ENCODE measurements at places on chromosomes 6 and 20. TPM values are rescaled to one million over a fixed set of nuclear protein-coding genes. Genes with fewer than 3 reads are reported as not detected.

LRRC73 gene
- 0.48 TPM for total RNA-seq

GRCh38 chr20:4383961-4384360 is 337.7 kb upstream of the PRND start:
- H3K27ac ChIP-seq = no peak overlapping the region
- H3K4me3 ChIP-seq = no peak overlapping the region
- peaks cover 48% of the 10 kb centered on the region for H3K27me3 ChIP-seq
- H3K36me3 ChIP-seq = no peaks in the 10 kb centered on the region

- peaks cover 51% of the 10 kb centered on the region for H3K36me3 ChIP-seq
- DNase-seq = no peak
- H3K4me1 ChIP-seq = peaks cover 34% of the 10 kb centered on the region
- no peaks in the 10 kb centered on the region for H3K27me3 ChIP-seq
Measured at GRCh38 chr6:130526466-130526865, 160.6 kb downstream of the TMEM200A start.

- no peak overlapping the region for H3K27ac ChIP-seq
- H3K4me1 ChIP-seq = peaks cover 5% of the 10 kb centered on the region
- H3K36me3 ChIP-seq = no peaks in the 10 kb centered on the region
- no peak overlapping the region for H3K4me3 ChIP-seq
Measured at GRCh38 chr20:12053353-12053752, 135.7 kb downstream of the BTBD3 start.

DNA sequence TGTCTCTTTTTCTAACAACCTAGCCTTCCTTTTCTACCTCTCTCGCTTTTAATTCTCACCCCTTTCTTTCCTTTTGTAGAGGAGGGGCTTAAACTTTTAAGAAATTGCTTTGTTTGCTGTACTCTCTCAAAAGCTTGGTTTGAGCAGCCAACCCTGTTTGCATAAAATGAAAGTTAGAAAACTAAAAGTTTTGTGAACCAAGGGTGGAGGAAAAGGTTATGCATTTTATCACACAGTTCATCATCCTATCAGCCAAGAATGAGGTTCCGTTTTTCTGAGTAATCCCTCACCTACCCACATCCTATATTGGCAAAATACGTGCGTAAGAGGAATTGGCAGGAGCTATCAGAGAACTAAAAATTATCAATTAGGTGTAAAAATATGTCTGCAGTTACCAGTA is 42.8 kb upstream of the LOC128125822 start:
- peaks cover 36% of the 10 kb centered on the region for H3K4me1 ChIP-seq
- peak overlapping the region; percentile 68 for H3K4me3 ChIP-seq
- DNase-seq = peak; percentile 7
- H3K27ac ChIP-seq = peak overlapping the region; percentile 96
- H3K27me3 ChIP-seq = no peaks in the 10 kb centered on the region

- H3K27me3 ChIP-seq = no peaks in the 10 kb centered on the region
- no peaks in the 10 kb centered on the region for H3K36me3 ChIP-seq
- H3K4me3 ChIP-seq = no peak overlapping the region
- H3K4me1 ChIP-seq = no peaks in the 10 kb centered on the region
- no peak for DNase-seq
- H3K27ac ChIP-seq = no peak overlapping the region
Measured at GRCh38 chr6:144123836-144124235, 26.5 kb upstream of the STX11 start.

DNA sequence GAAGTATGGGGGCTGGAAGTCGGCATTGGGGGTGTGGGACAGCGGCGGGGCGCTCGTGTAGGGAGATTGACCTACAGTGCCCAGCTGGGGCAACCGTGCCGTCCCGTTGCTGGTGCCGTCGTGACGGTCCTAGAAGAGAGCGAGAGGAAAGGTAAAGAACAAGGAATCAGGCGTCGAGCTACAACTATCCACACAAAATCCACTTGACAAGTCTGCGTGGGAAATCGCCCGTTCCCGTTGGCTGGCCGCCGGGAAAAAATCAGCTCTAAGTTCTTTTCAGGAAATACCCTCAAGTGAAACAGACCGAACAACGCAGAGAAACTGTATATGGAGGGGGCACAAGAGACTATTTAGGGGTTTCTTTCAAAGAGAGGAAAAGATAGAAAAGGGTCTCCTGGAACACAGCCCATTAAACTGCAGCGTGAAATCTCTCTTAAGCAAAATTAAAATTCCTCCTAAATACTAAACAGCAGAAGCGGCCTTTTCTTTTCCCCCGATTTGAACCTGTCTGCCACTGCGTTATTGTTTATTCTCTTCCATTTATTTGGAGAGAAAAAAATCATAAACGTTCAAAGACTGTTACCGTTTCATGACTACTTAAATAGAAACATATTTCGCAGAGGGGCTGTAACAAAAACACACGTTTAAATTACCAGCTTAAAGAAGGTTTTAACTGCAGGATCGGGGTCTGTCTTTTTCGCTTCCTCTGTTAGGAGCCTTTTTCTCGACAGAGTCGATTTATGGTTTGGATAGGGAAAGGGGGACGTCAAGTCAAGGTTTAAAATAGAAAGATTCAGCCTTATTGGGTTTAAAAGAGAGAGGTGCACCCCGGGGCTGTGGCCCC is 4.4 kb downstream of the TFAP2A start:
- no peak overlapping the region for H3K27ac ChIP-seq
- peaks cover 93% of the 10 kb centered on the region for H3K27me3 ChIP-seq
- H3K4me1 ChIP-seq = peaks cover 34% of the 10 kb centered on the region
- H3K4me3 ChIP-seq = peak overlapping the region; percentile 78
- no peak for DNase-seq

DNA sequence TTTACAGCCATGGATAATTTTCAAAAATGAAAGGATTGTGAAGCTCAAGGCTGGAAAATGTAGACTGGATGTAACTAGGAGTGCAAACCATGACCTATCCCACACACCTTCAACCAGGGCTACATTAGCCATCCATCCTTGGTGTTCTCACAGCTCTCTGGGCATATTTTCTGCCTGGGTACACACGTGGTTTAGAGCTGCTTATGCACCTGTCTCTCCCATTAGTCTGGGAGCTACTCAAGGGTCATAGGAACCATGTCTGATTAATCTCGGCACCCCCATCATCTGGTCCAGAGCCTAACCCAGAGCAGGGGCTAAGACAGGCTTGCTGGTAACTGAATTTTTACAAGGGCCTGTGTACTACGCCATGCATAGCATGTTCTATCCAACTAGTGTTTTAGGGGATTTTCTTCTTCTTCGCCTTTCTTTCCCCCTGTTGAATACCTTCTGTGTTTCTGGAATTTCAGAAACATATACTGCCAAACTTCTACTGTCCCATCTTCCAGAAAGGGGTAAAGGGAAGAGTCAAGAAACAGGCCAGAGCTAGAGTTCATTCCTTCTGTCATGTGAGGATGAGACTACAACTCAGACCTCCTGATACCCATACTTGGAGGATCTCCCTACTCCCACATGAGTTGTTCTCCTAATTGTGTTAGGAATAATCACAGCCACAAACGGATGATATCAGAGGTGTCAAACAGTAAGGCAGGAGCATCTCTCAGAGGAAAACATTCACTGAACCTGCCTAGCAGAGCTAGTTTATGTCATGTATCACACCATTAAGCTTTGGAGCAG is 25.4 kb upstream of the FAM83C start:
- peaks cover 41% of the 10 kb centered on the region for H3K4me1 ChIP-seq
- H3K36me3 ChIP-seq = peaks cover 7% of the 10 kb centered on the region
- H3K4me3 ChIP-seq = no peak overlapping the region
- DNase-seq = no peak
- H3K27me3 ChIP-seq = no peaks in the 10 kb centered on the region
- no peak overlapping the region for H3K27ac ChIP-seq

DNA sequence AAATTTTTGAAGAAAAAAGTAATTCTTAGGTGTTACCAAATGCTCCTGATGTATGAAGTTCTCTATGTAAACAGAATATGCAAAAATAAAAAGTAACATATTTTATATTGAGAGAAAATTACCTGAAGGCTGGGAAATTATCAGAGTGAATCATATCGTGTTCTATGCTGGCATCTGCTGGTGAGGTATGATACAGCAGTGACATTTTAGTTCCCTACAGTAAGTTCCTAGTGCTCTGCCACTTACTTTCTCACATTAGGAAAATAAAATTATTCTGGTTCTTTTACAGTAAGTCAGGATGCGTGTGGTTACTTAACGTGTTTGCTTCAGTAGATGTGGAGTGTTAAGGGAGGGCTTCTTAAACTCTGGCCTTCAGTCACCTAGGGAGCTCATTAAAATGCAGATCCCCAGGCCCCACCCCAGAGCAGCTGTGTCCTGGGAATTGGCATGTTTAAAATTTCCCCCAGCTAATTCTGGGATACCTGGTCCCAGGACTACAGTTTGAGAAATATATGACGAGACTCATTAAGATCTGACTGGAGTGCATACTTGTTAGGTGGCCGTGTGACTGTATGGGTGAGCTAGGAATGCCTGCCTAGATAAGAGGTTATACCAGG is 3.2 kb downstream of the ACTR5 start:
- no peak overlapping the region for H3K27ac ChIP-seq
- H3K4me3 ChIP-seq = no peak overlapping the region
- peak; percentile 42 for DNase-seq
- H3K36me3 ChIP-seq = peaks cover 22% of the 10 kb centered on the region
- no peaks in the 10 kb centered on the region for H3K27me3 ChIP-seq

LEMD2 gene
- 74.1 TPM for total RNA-seq

CRYBG1 gene
- 46.8 TPM for total RNA-seq

GRCh38 chr6:52640170-52640569 is 30.7 kb upstream of the TMEM14A start:
- peaks cover 19% of the 10 kb centered on the region for H3K27me3 ChIP-seq
- H3K4me3 ChIP-seq = no peak overlapping the region
- H3K4me1 ChIP-seq = peaks cover 11% of the 10 kb centered on the region
- no peak overlapping the region for H3K27ac ChIP-seq
